Stimulated activated CD4-positive, alpha-beta T cell treated with anti-CD3 and anti-CD28 coated beads, TNF-alpha, amount 100 ng/mL, for 4 hours (primary cell): ENCODE measurements at places on chromosomes 16 and 17.

GRCh38 chr16:57123216-57123973 lies 31.0 kb downstream of the CPNE2 start:
- DNase-seq = no peak

DNA sequence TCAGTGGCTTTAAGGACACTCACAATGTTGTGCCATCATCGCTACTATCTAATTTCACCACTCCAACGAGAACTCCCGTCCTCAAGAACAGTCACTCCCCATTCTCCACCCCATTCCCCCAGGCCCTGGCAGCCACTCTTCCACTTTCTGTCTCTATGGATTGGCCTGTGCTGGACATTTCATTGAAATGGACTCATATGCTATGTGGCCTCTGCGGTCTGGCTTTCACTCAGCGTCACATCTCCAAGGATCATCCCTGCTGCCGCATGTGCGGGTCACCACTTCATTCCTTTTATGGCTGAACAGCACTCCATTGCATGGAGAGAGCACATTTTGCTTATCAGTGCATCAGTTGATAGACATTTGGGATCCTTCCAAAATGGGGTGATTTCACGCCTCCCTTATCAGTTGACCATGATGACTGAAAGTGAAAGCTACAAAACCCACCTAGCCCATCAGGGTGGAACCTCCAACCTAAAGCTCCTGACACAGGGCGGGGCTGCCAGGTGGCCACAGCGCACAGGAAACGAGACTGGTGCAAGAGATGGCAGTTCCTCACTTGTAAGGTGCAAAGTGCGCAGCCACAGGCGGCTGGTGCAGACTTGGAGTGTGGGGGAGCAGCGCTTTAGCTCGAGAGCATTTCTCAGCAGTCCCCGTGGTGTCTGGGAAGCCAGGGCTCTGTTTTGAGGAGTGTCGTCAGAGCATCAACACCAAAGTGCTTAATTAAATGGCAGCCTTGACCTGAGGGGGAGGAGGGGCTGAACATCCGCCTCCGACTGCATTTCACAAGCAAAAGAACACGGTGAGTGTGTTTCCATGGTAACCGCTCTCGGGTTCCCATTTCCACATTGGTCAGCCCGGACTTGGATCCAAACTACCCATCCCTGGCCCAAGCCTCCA lies 23.8 kb downstream of the COTL1 start:
- DNase-seq = peak; percentile 31

DNA sequence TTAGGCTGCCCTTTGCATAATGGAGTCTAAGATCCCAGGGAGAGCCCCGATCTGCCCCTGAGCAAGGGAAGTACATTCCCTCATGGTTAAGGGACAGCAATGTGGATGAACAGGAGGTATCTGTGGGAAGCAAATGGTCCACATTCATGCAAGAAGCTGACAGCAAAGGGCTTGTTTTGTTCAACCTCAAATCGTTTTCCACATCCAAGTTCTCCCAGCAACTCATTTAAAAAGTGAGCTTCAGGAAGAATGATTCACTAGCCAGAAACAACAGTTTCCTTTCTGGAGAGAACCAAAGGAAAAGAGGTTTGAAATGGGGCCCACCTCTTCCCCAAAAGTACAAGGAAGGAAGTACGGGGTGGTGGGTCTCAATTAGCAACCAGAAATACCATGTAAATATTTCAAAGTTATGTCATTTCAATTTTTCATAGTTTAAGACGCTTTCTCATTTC lies 9.4 kb downstream of the HSPB9 start:
- DNase-seq = no peak

GRCh38 chr17:54339731-54340130 lies 517.0 kb downstream of the KIF2B start:
- DNase-seq = no peak

DNA sequence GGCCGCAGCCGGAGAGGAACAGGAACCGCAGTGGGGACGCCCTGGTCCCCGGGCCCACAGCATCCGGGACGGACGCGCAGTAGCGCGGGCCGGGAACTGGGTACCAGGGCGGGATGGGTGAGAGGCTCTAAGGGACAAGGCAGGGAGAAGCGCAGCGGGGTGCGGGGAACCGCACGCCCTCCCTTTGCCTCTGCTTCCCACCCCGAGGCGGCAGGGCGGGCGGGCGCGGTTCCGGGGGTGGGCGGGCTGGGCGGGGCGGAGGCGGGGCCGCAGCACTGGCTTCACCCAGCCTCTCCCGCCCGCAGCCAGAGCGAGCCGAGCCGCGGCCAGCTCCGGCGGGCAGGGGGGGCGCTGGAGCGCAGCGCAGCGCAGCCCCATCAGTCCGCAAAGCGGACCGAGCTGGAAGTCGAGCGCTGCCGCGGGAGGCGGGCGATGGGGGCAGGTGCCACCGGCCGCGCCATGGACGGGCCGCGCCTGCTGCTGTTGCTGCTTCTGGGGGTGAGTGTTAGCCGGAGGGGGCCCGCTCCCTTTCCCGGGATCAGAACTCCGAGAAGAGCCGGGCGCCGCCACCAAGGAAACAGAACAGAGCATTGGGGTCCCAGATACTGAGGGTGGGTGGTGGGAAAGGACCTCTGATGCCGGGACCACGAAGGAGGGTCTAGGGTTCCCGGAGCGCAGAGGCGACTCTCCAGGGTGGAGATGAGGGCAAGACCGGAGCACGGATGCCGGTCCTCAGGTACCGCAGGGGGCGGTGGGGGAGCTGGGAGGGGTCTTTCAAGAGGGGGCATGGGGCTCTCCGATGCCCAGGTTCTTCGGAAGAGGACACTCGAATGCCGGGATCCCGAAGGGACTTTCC lies at the start of gene NGFR:
Gene NGFR (plus strand): TSS at position 308 of the 856 bp plus-strand sequence. CDS start 125 bp downstream, at position 433.
- peak; percentile 13 for DNase-seq

DNA sequence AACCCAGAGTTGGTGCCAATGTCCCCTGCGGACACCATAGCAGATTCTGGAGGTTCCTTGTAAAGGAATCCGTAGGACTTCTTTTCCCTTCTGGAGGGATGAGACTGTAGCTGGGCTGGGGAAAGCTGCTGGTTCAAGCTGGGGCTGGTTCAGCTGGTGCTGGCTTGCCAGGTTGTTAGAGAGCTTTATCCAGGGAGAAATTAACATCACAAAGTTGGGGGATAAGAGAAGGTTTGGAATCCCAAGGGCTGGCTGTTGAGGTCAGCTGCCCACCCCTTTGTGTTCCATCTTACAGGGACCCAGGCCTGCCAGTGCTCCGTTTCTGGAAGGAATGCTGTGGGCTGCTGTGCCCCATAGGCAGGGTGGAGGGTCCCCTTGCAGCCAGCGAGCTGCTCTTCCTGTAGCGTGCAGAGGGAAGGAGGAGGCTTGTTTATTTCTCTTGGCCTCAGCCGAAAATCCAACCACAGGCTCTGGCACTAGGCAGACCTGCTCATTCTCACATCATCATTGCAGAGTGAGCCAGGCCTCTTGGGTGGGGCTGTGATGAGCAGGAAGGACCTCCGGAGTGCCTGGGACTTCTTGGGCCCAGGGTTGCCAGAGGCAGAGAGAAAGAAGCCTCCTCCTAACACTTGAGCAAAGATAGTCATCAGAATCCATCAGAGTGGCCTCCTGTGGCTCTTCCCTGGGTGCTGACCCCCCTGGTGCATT lies 251.1 kb downstream of the SEC14L1 start:
- no peak for DNase-seq

- no peak for DNase-seq
These were observed 129.1 kb upstream of the HS3ST2 start for GRCh38 chr16:22684574-22685458.

- DNase-seq = peak; percentile 50
These were observed 33.3 kb downstream of the PLCD3 start for GRCh38 chr17:45098869-45099616.

GRCh38 chr16:1286513-1287094 lies 22.8 kb upstream of the UBE2I start:
- no peak for DNase-seq

DNA sequence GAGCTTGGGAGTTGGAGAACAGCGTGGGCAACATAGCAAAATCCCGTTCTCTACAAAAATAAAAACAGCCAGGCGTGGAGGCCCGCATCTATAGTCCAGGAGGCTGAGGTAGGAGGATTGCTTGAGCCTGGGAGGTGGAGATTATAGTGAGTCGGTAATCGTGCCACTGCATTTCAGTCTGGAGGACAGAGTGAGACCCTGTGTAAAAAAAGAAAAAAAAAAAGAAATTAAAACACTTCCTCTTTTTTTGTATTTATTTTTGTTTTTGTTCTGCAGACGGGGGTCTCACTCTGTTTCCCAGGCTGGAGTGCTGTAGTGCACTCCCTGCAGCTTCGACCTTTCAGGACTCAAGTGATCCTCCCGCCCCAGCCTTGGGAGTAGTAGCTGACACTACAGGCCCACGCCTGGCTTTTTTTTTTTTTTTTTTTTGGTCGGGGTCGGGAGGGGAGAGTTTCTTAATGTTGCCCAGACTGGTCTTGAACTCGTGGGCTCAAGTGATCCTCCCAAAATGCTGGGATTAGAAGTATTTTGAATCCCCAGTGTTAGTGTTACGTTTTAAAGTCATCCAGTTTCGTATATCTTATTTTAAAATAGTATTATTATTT lies 1.5 kb downstream of the IST1 start:
- no peak for DNase-seq

DNA sequence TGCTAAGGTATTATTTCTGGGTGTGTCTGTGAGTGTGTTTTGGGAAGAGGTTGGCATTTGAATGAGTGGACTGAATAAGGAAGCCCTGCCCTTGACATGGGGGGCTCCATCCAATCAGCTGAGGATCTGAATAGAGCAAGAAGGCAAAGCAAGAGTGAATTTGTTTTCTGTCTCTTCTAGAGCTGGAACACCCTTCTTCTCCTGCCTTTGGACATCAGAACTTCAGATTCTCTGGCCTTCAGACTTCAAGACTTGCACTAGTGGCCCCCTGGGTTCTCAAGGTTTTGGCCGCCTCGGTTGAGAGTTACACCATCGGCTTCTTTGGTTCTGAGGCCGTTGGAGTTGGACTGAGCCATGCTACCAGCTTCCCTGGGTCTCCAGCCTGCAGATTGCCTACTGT lies 448.6 kb downstream of the SHISA9 start:
- DNase-seq = no peak

- DNase-seq = no peak
These were observed 25.1 kb downstream of the C16orf54 start for GRCh38 chr16:29720703-29721102.

- no peak for DNase-seq
These were observed 5.2 kb upstream of the LIG3 start for GRCh38 chr17:34974794-34975785.

- DNase-seq = no peak
These were observed 51.4 kb downstream of the USP10 start for GRCh38 chr16:84751241-84751640.

DNA sequence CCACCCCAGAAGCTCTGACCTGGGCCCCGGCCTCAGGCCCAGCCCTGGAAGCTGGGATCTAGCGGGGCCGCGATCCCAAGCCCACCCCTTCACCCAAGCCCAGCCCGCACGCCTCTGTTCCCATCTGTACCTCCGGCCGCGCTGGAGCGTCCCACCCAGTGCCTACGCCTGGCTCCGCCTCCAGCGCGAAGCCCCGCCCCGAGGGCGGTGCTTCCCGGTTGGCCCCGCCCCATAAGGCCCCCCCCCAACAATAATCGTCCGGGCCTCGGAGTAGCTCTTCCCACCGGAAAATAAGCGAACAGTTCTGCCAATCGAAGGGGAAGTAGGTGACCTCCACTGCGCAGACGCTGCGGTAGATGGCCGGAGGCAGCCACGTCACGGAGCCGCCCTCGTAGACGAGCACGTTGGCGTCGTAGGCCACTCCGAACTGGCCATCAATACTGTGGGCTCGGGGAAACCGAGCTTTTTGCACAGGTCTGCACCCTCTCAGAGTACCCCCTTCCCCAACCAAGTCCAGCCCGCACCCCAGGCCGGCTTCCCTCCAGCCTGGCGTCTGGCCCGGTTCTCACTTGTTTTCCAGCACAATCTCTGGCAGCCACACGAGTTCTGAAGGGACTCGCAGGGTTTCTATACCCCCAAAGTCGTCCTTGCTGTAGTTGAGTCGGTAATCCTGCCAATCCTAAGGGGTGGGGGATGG lies 1.1 kb downstream of the CHRNE start:
- no peak for DNase-seq

GRCh38 chr17:28334666-28335200 lies 539 bp downstream of the IFT20 start:
- DNase-seq = no peak

- no peak for DNase-seq
These were observed 57.1 kb upstream of the AXIN2 start for GRCh38 chr17:65618516-65618915.

DNA sequence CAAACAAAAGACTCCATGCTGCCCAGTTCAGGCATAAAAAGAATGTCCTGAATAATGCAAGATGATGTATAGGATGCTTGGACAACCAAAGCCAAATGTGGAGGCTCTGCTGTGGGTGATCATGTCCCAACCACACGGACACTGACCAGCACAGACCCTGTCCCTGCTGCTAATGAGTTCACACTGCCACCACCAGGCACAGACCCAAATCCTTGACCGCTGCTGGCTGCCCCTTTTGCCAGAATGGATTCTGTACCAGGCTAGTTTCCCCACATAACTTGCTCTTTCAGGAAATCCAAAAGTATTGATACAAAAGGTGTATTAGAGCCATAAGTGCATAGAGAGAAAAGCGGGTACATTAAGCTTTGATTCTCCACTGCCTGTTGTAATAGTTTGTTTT lies 60.9 kb downstream of the XYLT1 start:
- DNase-seq = no peak
